Activated T-helper 2 cell treated with anti-CD3 and anti-CD28 coated beads, Interferon-gamma antibody, Interleukin-2, Interleukin-4, amounts not matched to agents 10 μg/mL and 5 μg/mL and 100 μg/mL, durations not matched to agents 14 hours and 24 hours and 36 hours (primary cell): ENCODE measurements at places on chromosomes 4 and X. TPM values are rescaled to one million over a fixed set of nuclear protein-coding genes. Genes with fewer than 3 reads are reported as not detected.
A peak's percentile ranks its signal among the peaks of the same experiment; 100 is the strongest.

GRCh38 chrX:75156531-75156945 is 455 bp upstream of the ABCB7 start:
- no peak for DNase-seq

The TECRL gene
- total RNA-seq = not detected in 2 replicates

The PDE6B gene
- 10.7 and 13.3 TPM in 2 replicates for total RNA-seq

The IQSEC2 gene
- total RNA-seq = 0.14 and 0.21 TPM in 2 replicates

- DNase-seq = no peak
These were observed 251.9 kb downstream of the PAPSS1 start for GRCh38 chr4:107468156-107468555.

The RBMXL3 gene
- not detected in 2 replicates for total RNA-seq

The EXOC1 gene
- total RNA-seq = 20.4 and 22.2 TPM in 2 replicates

The PWWP3B gene
- total RNA-seq = not detected in 2 replicates

- DNase-seq = no peak
These were observed 7.6 kb downstream of the CYBB start for GRCh38 chrX:37787423-37787869.

DNA sequence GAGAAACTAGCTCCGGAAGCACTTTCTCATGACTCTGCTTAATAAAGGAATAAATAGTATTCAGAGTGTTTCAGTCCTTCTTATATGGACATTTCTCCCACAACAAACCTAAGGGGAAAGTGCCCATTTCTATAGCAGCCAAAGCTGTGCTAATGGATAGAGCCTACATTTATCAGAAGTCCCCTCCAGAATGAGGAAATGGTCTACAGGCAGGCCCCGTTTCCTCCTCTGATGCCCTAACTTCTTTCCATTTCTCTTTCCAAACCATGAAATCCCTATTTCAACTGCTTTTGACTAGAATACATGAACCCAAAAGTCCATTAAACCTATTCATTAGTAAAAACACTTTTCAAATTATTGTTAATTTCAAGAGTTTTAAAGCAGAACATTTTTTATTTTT is 4.5 kb downstream of the ACSL1 start:
- no peak for DNase-seq

- DNase-seq = no peak
These were observed 9.8 kb downstream of the ATP2B3 start for GRCh38 chrX:153527208-153527607.

- DNase-seq = no peak
These were observed 31.0 kb upstream of the ARAF start for GRCh38 chrX:47530049-47530448.

DNA sequence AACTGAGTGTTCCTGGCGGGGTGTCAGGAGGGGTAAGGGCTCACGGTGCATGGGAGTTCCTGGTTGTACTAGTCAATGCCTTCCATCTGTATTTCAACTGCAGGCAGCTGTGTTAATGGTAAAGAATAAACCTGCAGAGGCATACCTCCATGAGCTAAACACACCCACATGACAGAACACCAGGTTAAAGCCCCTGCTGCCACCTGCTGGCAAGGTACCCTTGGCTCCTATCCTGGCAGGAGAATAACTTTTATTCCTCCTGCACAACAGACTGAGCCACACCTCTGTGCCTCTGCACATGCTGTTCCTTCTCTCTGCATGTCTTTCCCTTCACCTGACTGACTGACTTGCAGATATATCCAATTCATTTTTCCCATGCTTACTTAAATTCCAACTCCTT is 11.1 kb downstream of the ITIH6 start:
- no peak for DNase-seq

DNA sequence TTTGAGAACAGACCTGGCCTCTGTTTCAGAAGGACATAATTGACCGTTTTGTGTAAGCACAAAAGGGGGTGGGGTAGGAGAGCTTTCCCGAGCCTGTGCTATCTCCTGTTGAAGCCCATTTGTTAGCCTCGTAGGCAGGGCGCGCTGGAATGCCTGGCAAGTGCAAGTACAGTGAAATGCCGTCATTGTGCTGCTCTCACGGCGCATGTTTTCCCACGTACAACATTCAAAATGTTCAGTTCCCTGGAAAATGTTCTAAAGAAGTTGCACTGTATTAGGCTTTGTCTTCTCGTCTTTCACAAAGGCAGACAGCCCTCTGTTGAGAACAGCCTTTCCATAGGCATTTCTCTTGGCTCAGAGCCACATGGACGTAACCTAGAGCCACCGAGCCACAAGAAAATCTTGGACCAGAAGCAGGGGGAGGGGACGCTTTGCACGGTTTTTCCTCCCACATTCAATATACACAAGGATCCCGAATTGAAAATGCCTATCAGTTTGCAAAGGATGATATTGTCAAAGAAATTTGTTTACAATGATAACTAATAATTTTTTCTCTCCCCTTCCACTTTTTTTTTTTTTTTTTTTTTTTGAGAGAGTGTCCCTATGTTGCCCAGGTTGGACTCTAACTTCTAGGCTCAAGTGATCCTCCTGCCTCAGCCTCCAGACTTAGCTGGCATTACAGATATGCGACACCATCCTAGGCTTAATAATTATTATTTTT is 54.6 kb upstream of the RAPGEF2 start:
- DNase-seq = no peak

The RNF212 gene
- total RNA-seq = 0.62 and 0.85 TPM in 2 replicates

The TMEM271 gene
- total RNA-seq = not detected in 2 replicates

- DNase-seq = peak; percentile 86
These were observed at the start of gene TMEM165 for GRCh38 chr4:55395529-55396307. TSS of gene TMEM165 (plus strand) at chr4:55395957. CDS start at chr4:55396190, 233 bp downstream.

DNA sequence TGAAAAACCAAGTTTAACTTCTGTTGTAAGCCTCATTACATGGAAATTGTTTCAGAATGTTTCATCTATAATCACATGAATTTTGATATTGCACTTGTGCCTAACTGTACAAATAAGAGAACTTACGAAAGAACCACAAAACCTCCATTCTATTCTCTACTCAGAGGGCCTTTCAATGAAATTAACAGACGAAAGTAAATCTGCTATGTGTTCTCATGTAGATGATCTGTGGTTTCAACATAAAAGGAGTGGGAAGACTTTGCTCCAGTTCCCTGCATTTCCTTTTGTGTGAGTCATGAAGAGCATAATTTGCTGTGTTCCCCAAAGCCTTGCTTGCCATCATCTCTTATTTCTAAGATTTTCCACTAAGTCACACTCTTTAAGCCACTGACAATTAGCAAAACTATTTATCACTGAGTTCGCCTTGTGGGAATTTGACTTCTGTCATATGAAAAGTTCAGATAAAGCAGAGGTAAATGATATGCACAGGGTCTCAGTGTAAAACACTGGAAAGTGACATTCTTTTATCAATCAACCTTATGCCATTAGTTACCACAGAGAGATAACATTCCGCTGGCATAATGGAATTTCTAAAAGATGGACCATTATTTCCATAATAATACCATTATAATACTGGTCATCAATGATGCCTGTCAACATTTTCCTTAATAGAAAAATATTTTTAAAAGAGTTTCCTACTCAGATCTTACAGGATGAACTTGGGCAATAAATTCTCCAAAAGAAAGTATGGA is 329.8 kb downstream of the NR3C2 start:
- no peak for DNase-seq

The AWAT1 gene
- not detected in 2 replicates for total RNA-seq

DNA sequence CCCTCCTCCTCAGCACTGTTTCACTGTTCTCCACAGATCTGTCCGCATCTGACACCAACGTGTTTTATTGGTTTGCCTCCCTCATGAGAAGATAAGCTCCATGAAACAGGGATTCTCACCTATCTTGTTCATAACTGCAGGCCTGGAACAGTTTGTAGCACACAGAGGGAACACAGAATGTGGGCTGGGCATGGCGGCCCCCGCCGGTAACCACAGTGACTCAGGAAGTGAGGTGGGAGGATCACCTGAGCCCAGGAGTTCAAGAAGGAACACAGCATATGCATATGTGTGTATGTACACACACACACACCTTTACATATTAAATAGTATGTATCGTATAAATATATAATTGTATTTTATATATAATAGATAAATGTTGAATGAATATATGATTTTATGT is 168.6 kb downstream of the AFAP1 start:
- no peak for DNase-seq

The MMGT1 gene
- 24.0 and 24.6 TPM in 2 replicates for total RNA-seq

DNA sequence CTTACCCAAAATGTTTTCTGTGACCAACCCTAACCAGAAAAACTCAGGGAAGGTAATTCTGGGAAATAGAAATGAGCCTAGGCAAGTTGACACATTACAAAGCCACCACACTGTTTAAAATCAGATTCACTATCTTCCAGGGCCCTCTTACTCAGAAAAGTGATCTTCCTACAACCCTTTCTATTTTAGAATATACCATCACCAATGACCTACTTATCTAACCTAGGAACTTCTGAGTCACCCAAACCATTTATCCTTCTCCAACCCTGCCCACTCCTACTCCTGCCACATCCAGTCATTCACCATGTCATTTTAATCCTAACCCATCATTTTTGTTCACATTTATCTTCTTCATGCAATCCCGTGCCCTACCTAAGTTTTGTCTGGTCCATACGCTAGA is 89.9 kb downstream of the FTHL17 start:
- no peak for DNase-seq

The PNCK gene
- 0.18 and 0.43 TPM in 2 replicates for total RNA-seq

The SPACA5 gene
- not detected in 2 replicates for total RNA-seq

GRCh38 chrX:155747520-155747919 is 133.6 kb upstream of the VAMP7 start:
- no peak for DNase-seq

DNA sequence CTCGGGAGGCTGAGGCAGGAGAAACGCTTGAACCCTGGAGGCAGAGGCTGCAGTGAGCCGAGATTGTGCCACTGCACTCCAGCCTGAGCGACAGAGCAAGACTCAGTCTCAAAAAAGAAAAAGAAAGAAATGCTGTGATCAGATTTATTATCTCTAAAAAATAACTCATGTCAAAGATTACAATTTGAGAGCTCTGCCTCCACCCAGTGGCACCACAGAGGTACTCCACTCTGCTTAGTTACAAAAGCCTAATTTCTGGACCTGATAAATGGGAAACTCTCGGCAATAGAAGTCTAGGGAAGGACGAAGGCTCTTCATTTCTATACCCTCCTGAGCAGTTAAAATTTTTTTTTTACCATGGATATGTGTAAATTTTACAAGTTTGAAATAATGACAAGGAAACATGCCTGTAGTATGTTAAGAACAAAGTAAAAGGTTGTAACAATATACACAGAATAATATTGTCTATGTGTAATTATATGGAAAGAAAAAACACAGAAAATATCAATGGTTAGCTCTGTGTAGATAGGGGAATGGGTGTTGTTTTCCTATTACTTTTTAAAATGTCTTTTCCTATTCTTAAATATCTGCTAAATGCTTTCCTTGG is 149.8 kb downstream of the STIM2 start:
- DNase-seq = peak; percentile 26

The NPY2R gene
- not detected in 2 replicates for total RNA-seq

The PNMA6A gene
- total RNA-seq = 0.87 and 1.5 TPM in 2 replicates

The CFAP299 gene
- not detected in 2 replicates for total RNA-seq
